ENCODE measurements at places on chromosomes 3 and 15.

GRCh38 chr15:82624008-82624407 lies 23.2 kb downstream of the CPEB1 start:
- DNase-seq = no peak

DNA sequence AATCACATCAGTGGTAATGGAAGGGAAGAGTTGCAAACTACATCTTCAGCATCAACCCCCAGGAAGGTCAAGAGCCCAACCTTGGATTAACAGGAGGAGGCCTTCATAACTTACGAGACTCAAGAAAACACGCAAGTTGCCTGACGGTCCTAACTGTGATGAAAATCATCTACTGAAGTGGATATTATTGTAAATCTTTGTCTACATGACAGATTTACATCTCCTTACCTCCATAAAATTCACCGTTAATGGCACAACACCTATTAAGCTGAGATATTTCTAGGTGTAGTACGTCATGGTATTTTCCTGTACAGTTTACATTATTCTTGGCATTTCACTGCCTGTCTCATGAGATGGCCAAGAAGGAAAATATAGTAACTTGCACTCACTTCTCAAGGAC lies 332.0 kb downstream of the NSUN3 start:
- no peak for DNase-seq

- no peak for DNase-seq
These were observed 185.2 kb downstream of the UACA start for GRCh38 chr15:70578196-70578595.

GRCh38 chr15:71782422-71783165 lies 27.8 kb upstream of the NR2E3 start:
- DNase-seq = no peak

GRCh38 chr3:87495938-87496337 lies 219.6 kb upstream of the POU1F1 start:
- no peak for DNase-seq

- no peak for DNase-seq
These were observed 1.6 kb downstream of the GOLGB1 start for GRCh38 chr3:121747976-121748375.

DNA sequence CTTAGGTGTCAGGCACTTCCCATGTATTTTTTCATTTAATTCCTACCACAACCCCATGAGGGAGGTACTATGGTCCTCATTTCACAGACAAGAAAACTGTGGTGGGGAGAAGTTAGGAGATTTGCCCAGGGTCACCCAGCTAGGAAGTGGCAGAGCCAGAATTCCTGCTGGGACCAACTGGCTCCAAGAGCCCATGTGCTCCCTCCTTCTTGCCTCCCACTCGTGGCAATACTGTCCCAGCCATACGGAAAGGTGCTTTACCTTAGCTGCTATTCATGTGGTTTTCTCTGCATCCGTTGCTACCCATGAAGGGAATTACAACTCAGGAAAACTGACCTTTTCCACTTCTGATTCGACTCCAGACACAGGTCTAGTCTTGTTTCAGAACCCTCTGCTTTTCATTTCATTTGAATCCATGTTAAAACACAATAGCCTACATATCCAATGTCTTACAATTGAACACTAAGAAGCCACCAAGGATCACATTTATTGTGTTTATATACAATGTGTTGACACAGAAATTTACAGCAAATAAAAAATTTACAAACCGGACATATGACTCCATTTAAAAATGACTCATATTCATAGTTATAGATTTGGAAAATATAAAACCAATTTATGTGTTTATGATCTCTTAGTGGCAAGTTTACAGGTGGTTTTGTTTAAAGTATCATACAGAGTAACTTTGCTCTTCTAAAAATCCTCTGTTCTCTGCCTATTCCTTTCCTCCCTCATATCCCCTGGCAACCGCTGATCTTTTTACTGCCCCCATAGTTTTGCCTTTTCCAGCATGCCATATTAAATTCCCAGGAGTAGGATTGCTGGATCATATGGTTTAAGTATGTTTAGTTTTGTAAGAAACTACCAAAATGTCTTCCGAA lies 58.8 kb downstream of the BTD start:
- no peak for DNase-seq

GRCh38 chr3:161781381-161781780 lies 284.8 kb downstream of the OTOL1 start:
- DNase-seq = no peak

- DNase-seq = no peak
These were observed 221.1 kb downstream of the SCAPER start for GRCh38 chr15:76684002-76684401.

DNA sequence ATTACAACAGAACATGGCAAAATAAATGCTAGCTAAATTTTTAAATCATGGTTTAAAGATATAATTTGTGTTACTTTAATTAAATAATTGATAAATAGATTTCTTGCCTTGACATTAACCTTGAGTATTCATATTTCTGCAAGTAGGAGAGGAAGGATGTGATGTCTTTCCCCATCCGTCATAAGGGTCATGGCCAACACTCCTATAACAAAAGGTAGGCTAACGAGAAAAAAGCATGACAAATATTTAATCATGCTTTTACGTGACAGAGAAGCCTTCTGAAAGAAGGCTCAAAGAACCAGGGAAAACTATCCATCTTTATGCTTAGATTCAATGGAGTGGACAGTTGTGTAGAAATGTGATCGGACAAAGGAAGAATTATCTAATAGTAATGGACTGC lies 135.2 kb downstream of the SERPINI1 start:
- no peak for DNase-seq

- no peak for DNase-seq
These were observed 3.4 kb upstream of the CLN6 start for GRCh38 chr15:68232937-68233336.

DNA sequence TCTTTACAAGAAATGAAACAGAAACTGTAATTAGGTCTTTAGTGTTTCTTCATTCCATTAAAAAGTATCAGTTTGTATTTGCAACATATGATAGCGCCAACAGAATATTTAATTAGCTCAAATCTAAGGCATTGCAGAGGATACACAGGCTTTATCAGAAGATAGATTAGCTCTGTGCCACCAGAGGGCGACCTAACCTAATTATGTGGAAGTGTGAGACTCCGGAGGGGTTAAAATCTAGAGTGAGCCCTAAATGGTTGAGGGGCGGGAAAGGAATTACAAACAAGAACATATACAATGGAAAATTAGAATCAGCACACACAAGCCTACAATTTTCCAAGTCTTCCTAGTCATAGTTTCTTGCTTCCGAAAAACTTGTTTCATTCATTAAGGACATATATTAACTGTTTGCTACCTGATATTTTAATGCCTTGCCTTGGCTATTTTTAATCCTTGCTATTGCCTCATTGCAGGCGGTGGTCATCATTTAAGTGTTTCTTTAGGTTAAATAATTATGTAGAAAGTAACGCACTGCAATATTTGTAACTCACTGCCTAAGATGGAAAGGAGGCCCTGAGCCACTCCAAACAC lies 18.0 kb upstream of the RYR3 start:
- DNase-seq = peak; percentile 55

DNA sequence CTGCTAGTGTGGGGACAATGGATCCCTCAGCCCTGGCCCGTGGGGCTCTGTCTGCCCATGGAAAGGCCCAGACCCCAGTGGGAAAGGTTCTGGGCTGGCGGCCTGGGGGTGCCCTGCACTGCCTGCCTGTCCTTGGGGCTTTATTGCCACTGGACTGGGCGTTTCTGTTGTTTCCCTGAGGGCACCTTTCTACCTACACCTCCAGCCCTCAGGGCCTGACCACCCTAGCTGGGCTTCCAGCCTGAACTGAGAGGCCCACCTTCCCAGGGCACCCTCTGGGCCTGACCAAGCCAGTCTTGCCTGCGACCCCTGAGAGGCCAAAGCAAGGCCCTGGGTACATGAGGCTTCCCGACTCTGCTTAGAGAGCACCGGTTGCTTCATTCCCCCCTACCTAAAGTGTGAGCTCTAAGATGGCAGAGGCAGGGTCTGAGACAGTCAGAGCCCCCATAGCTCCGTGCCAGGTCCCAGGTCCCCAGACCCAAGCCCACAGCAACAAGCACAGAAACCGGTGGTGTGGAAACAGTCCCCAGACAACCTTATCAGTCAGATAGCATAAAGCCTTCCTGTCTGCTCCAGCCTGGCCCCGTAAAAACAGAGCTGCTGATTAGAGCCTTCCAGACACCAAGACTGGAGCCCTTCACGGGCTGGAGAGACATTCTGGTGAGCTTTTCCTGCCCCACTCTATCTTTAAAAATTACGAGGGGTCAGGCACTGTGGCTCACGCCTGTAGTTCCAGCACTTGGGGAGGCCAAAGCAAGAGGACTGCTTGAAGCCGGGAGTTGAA lies 102.8 kb downstream of the CHSY1 start:
- no peak for DNase-seq

- no peak for DNase-seq
These were observed 194.2 kb downstream of the UACA start for GRCh38 chr15:70569091-70569713.

DNA sequence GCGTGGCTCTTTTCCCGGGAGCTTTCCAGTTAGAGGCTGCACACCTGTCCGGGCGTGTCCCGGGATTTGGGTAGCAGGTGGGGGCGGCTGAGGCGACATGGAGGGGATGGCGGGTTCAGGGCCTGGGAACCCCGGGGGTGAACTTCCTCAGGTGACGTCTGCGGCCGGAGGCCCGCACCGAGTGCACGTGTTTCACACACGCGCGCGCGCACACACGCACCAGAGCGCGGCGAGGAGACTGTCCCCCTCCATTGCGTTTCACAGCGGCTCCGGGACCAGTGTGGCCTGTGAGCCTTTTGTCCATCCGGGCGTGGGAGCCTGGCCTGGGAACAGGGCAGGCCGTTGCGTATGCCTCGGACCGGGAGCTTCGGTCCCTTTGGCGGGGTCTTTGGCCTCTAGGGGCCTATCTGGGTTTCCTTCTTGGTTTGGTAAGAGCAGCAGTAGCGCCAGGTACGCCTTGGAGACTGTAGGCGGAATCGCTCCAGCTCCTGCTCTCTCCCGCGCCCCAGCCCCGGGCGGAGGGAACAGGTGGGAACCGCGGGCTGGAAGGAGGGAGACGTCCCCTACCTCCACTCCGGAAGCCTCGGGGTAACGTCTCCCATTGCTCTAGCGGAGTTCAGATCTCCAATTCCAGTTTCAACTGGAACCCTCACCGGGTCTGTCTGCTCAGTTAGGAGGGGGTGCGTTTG lies 220.0 kb downstream of the MEIS2 start:
- DNase-seq = peak; percentile 41

- no peak for DNase-seq
These were observed 51.9 kb upstream of the FLNB start for GRCh38 chr3:57956119-57956832.

DNA sequence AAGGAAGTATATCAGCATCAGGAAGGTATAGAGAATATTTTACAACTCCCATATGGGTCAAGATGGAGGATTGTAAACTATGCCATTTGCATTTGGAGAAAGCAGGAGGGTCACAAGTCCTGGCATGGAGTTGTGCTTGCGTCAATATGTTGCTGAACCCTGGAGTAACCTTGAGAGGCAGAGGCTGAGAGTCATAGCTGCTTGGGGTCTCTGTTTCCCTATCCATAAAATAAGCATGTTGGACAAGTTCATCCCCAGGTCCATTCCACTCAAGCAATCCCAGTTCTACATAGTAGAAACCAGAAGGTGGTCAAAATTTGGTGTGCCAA lies 273.6 kb downstream of the MECOM start:
- DNase-seq = no peak

DNA sequence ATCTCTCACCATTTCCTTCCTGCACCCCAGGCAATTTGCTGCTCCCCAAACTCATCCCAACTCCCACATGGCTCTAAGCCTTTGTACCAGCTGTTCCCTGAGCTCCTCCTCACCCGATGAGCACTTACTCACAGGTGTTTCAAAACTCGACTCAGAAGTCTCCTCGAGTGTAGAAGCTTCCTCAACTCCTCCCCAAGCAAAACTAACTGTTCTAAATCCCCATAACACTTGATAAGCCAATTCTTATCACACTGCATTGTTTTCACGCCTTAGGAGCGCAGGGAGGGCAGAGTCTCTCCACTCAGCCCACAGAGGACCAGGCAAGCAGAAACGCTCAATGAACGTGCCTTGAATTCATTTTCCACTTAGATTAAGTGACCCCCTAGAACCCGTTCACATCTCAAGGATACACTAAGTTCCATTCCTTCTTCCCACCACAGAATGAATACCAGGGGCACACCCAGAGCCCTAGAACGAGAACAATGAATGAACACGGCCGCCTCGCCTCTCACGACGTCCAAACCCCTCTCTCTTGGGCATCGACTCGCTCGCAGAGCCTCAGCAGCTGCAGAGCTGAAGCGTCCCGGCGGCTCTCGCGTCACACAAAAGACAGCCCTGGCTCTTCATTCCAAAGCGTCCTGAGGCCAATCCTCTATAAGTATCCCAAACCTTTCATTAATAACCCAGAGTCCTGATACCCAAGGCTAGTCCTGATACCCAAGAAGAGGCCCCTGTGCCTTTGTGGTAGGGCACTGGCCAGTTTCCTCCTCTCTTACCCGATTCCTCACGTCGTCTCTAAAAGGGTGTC lies 1.1 kb downstream of the RAF1 start:
- DNase-seq = no peak

DNA sequence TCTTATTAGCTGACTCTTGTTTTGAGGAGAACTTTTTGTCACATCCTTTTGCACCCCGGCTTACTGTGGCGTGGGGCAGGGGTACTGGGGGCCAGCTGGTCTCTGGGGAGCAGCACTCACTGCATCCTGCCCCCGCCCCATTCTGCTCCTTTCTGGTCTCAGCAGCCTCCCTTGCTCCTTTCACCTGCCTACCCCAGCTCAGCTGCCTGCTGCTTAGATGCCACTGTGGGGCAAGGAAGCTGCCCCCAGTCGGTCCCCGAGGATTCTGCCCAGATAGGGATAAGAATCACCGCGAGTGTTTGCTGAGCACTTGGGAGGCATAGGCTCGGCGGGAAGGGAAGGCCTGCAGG lies 32.0 kb downstream of the APBA2 start:
- DNase-seq = no peak

- no peak for DNase-seq
These were observed 152.0 kb downstream of the GREM1 start for GRCh38 chr15:32869776-32870175.

- DNase-seq = no peak
These were observed 98.8 kb upstream of the TNFAIP8L3 start for GRCh38 chr15:51193526-51193925.

- no peak for DNase-seq
These were observed 46.0 kb upstream of the PLXNA1 start for GRCh38 chr3:126936853-126937425.

DNA sequence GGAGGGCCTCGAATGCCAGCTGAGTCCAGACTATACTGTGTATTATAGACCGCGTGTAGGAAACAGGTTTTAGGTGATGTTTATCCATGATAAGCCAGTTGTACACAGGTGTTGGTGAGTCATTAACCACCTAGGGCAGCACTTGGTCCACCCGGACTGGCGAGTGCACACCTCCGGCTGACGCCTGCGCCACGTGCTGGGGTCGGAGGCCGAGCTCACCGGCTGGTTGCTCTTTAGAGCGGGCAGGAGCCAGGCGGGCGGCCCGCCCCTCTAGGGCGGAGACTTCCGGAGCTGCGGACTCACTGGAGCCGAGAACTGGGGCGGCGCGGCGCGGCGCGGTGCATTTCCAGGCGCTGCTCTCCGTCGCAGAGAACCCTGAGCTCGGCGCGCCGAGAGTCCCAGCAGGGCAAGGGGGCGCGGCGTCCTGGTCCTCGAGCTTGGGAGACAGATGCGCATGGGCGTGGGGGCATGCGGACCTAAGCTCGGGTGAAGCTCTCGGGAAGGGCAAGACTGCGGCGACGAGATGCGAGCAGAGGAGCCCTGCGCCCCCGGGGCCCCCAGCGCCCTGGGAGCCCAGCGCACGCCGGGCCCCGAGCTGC lies at the start of gene ESYT3:
ESYT3 (plus strand) TSS at position 341 of the 599 bp plus-strand sequence; CDS start at position 524, 183 bp downstream.
- DNase-seq = peak; percentile 20

GRCh38 chr3:156964577-156964976 lies 138.4 kb downstream of the LEKR1 start:
- DNase-seq = no peak

Measured in NCI-H1417 treated with DMSO at 0.1 percent for 48 hours (cell line).